Caco-2 (cell line): ENCODE measurements at places on chromosomes 5 and 9. TPM values are rescaled to one million over a fixed set of nuclear protein-coding genes. Genes with fewer than 3 reads are reported as not detected.

Gene PRLR
- total RNA-seq = 1.6 and 2.3 TPM in 2 replicates

Gene TMEM215
- not detected in 2 replicates for total RNA-seq

Gene KIAA1191
- 119 and 123 TPM in 2 replicates for total RNA-seq

Gene IL7R
- total RNA-seq = not detected in 2 replicates

Gene FOXE1
- not detected in 2 replicates for total RNA-seq

Gene EGR1
- total RNA-seq = 83.7 and 84.0 TPM in 2 replicates

Gene ANKRD18A
- total RNA-seq = 0.16 and 2.6 TPM in 2 replicates

Gene ALG2
- total RNA-seq = 37.9 and 39.8 TPM in 2 replicates

Gene PCDHB9
- not detected in 2 replicates for total RNA-seq

Gene SLC6A3
- not detected in 2 replicates for total RNA-seq

Gene ADCY2
- total RNA-seq = not detected in 2 replicates

Gene WDR38
- not detected in 2 replicates for total RNA-seq

Gene GADD45G
- 3.7 and 5.4 TPM in 2 replicates for total RNA-seq

Gene CTXN3
- total RNA-seq = not detected in 2 replicates

Gene TMEM171
- 0.86 and 1.2 TPM in 2 replicates for total RNA-seq

Gene CEL
- total RNA-seq = 1.9 and 2.0 TPM in 2 replicates

Gene NUDT12
- total RNA-seq = 12.3 and 12.9 TPM in 2 replicates

Gene OR13J1
- not detected in 2 replicates for total RNA-seq

Gene KCNV2
- not detected in 2 replicates for total RNA-seq

Gene EPB41L4A
- total RNA-seq = 1.4 and 2.3 TPM in 2 replicates

Gene PCSK1
- total RNA-seq = 0.41 TPM in 1 of 2 replicates, not detected in the other

Gene LCNL1
- not detected in 2 replicates for total RNA-seq

Gene TTC23L
- total RNA-seq = 0.09 and 0.72 TPM in 2 replicates

Gene ADRA1B
- total RNA-seq = not detected in 2 replicates

Gene C9orf43
- 1.1 and 1.9 TPM in 2 replicates for total RNA-seq

Gene IFNA4
- not detected in 2 replicates for total RNA-seq

Gene PCDHGB4
- 0.12 and 0.14 TPM in 2 replicates for total RNA-seq

Gene TTLL11
- 4.4 and 4.7 TPM in 2 replicates for total RNA-seq

Gene PCDHA1
- total RNA-seq = 0.07 TPM in 1 of 2 replicates, not detected in the other

Gene DAPK1
- total RNA-seq = 65.8 and 79.2 TPM in 2 replicates

Gene CD72
- total RNA-seq = 0.70 and 0.95 TPM in 2 replicates
